ENCODE measurements at places on chromosomes 2 and 18.

DNA sequence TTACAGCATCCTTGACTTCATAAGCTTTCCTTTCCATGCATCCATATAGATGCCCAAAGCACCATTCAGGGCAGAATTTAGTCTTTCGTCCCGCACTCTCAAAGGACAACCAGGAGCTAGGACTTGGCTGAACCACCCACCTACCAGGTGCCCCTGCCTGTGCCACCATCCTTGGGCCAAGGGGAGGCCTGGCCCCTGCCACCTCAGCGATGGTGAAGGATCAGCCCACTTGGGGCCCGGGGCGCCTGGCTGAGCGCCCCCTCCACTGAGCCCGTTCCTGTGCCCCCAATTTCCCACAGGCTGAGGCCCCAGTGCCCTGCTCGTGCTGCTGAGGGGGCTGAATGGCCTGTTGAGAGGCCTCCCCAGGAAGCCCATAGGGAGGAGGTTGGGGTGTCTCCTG is 33.3 kb upstream of the ALPP start:
- no peak for DNase-seq

- DNase-seq = no peak
These were observed 5.1 kb upstream of the STPG4 start for GRCh38 chr2:47160211-47160610.

GRCh38 chr2:151862700-151863099 is 34.5 kb upstream of the ARL5A start:
- DNase-seq = no peak

GRCh38 chr2:205484764-205485163 is 197.5 kb upstream of the NRP2 start:
- no peak for DNase-seq

GRCh38 chr2:175903384-175903936 is 98.6 kb downstream of the LNPK start:
- DNase-seq = no peak

- no peak for DNase-seq
These were observed 1041.4 kb upstream of the FANCL start for GRCh38 chr2:59282374-59283057.

GRCh38 chr2:239457586-239458445 is 57.0 kb upstream of the HDAC4 start:
- no peak for DNase-seq

DNA sequence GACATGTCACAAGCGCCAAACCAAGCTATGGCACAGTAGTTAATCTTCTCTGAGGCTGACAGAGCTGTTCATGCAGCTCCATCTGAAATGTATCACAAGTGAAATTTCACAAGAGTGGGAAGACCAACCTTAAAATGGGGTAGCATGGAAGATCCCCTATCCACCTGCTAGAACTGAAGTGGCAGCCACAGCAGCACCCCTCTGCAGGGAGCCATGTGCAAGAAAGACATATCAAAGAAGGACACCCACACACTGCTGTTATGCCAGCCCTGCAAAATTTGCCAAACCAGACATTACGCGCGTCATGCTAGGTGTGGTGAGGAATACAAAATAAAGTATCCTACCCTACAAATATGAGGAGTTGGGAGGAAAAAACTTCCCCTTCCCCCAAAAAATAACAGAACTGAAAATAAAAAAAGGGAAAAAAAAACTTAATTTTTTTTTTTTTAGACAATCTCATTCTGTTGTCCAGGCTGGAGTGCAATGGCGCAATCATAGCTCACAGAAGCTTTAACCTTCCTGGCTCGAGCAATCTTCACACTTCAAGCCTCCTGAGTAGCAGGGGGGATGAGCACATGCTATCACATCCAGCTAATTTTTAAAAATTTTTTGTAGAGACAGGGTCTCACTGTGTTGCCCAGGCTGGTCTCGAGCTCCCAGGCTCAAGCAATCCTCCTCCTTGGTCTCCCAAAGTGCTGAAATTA is 76.2 kb downstream of the STK39 start:
- DNase-seq = no peak

DNA sequence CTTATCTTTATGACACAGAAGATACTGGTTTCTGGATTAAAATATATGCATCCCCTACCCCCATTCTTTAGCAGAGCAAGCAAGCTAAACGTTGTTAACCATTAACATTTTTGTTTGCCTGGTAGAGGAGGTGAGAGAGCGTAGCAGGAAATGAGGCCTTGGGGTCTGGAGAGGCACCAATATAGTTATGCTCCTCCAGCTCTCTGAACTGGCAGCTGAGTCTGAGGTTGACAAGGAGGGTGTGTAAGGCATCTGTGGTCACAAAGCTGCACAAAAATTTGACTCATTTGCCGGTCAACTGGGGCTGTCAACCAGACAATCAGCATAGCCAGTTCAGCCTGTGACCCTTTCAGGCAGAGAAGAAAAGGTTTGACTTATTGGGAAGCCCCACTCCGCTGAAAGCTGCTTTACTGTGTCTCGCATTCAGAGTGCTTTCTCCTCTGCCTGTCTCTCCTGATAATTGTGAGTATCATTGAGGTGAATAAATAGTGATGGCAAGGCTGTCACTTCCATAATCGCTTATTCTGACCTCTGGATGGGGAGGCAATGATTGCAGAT is 647.5 kb upstream of the SETBP1 start:
- DNase-seq = no peak
